Cortex of kidney (tissue), 1 donor: ENCODE measurements at places on chromosomes 16 and 17.

DNA sequence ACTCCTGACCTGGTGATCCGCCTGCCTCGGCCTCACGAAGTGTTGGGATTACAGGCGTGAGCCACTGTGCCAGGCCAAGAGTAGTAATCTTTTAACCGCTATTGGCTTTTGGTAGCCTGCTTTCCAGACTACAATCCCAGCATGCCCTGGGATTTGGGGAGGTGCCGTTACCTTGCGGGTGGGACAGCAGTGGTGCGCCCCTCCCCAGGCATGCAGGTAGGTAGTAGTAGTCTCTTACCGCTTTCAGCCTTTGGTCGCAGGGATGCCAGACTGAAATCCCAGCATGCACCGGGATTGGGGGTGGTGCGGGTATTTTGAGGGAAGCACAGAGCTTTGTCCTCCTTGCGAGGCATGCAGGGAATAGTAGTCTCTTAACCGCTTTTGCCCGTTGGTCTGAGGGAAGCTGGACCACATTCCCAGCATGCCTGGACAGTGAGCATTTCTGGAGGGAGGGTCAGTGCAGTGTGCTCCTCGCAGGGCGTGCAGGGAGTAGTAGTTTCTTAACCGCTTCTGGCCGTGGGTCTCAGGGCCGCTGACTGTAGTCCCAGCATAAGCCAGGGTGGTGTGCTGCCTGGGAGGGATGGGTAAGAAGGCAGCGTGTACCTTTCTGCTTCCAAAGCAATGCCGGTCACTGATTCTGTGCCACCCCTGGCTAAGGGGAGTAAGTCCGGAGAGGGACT, 1686.8 kb downstream of the TP53TG3F start:
- no peak for DNase-seq

- no peak for DNase-seq
Measured at GRCh38 chr16:1610899-1611632, 806 bp downstream of the IFT140 start.

DNA sequence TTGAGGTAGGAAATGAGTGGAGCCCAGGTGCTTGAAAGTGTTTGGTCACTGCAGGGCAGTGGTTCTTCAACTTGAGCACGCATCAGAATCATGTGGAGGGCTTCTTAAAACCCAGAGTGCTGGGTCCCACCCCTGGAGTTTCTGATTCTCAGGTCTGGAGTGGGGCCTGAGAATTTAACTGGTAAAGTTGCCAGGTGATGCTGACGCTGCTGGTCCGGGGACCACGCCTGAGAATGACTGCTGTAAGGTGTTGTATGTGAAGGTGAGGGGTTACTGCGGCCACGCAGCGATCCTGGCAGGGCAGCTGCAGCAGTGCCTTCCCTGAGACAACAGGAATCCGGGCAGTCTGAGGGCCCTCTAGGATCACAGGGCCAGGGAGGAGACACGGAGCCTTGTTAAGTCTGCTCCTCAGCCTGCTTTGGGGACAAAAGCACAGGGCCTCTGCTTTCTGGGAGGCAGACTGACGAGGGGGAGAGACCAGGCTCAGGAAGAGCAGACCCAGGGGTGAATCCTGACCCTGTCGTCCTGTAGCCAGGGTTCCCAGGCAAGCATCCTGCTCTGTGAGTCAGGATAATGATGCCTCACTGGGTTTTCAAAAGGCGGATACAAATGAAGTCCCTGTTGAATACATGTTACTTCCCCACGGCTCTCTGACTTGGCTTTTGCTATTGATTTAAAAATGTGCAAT, 16.2 kb downstream of the CCDC42 start:
- no peak for DNase-seq

- no peak for DNase-seq
Measured at GRCh38 chr16:80105160-80105559, 435.6 kb upstream of the DYNLRB2 start.

DNA sequence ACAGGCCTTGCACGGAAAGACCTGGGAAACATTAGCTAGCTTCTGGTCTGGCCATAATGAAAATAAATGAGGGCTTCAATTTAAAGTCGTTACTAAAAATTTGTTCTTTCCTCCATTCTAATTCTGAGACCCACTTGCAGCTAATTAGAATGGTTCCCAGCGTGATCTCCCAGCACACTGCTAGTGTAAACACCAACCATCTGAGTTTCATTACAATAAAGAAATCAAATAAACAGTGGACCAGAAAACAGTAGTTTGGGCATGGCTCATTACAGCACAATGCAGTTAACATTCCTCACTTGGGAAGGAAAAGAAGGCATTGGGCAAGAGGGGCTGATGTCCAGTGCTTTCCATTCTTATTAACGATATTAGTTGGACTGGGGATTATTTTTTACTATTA, 410.9 kb upstream of the SOX9 start:
- DNase-seq, result no peak

DNA sequence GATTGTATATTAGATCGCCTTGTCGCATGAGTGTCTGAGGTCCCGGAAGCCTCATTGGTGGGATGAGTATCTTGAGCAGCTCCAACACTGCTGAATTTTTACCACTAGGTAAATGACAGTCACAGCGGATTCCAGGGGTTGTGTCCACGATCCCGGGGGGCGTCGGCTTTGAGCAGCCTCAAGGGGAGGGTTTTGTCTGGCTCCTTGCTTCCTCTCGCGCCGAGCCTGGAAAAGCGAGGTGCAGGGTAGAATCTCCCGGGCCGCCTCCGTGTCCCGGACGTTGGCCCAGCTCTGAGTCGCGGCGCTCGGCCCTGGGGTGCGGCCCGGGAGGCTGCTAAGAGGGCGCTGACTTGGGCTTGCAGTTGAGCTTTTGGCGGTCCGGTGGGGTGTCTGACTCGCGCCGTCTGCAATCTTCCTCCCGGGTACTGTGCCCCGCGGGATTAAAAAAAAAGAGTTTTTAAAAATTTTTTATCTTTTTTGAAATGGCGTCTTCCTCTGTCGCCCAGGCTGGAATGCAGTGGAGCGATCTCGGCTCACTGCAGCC, 4.5 kb downstream of the OR1F1 start:
- no peak for DNase-seq

- no peak for DNase-seq
Measured at GRCh38 chr17:67980456-67980855, 15.8 kb downstream of the C17orf58 start.

DNA sequence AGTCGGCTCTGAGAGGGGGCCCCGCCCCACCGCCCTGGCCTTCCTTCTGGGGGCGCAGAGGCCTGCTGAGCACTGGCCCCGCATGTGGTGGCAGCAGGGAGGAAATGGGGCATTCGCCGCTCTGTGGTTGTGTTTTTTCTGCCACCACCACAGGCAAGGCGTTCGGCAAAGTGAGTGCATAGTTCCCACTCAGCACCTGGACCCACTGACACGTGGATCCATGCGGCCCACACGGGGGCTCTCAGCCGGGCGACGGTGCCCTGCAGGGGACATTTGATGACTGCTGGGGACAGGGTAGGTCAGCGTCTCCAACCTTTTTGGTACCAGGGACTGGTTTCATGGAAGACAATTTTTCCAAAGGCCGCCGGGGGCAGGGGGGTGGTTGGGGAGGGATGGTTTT, 70.9 kb downstream of the ENGASE start:
- no peak for DNase-seq

- no peak for DNase-seq
Measured at GRCh38 chr16:57600048-57600835, 28.2 kb upstream of the ADGRG1 start.

- DNase-seq, result no peak
Measured at GRCh38 chr17:8176998-8177731, 985 bp upstream of the TMEM107 start.

DNA sequence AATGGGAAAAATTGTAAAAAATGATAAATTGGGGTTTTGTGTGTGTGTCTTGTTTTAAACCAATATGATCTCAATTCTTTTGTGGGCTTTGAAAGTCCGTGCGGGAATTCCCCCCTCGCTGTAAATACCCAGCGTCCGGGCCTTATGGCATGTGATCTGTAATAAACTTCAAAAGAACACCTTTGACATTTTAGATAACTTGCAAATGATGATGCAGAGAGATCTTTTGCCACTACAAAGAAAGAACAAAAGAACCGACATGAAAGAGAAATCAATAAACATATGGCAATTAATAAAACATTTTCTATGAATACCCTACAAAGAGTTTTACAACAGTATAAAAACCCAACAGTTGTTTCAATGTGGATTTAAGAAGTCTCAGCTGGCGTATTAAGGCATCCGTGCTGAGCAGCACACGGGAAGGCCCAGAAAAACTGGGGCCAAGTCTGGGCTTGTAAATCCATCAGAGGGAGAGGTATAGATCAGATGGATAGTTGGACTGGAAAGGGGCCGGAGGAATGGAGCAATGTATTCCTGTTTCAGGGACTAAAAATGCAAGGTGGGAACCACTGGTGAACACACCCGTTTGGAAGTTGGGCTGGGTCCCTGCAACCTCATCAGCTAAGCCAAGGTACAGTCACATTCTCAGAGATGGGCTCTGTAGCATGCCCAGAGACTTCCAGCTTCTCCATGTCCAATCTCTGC, 115.2 kb downstream of the IRX5 start:
- no peak for DNase-seq

DNA sequence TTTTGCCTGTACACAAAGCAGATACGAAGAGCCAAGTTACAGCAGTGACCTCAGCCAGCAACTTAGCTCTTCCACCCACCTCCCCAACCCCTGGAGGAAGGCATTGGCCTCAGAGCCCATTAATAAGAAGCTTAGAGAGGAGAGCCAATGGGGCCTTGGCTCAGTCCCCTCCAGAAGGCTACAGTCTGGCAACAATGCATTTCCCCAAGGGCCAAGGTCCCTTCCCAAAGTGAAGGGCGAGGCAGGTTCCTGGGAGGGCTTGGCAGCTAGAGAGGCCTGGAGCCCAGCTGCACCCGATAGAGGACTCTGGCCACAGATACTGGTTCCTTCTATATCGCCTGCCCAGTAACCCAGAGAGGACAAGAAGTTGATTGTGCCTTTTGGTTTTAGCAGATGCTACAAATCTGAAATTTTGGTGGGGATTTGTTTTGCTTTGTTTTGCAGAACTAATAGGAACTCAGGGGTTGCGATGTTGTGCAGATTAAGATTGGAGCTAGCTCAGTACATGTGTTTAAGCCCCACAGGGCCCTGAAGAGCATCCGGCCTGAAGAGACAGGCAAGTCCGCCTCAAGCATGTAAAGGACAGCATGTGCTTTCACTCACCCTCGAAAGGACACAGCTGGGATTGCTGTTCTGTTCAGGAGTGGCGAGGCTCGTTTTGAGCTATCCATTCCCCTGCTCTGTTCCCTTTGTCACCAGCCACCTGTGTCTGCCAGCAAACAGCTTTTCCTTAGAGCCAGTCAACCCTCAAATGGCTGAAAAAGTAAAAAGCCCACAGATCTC, 12.0 kb upstream of the PNPO start:
- DNase-seq, result no peak

- DNase-seq, result no peak
Measured at GRCh38 chr16:72646615-72647014, 401.3 kb downstream of the ZFHX3 start.

- DNase-seq, result no peak
Measured at GRCh38 chr17:73566905-73567782, 77.1 kb downstream of the SDK2 start.

GRCh38 chr16:92431-93339, 14.7 kb downstream of the MPG start:
- DNase-seq, result no peak

DNA sequence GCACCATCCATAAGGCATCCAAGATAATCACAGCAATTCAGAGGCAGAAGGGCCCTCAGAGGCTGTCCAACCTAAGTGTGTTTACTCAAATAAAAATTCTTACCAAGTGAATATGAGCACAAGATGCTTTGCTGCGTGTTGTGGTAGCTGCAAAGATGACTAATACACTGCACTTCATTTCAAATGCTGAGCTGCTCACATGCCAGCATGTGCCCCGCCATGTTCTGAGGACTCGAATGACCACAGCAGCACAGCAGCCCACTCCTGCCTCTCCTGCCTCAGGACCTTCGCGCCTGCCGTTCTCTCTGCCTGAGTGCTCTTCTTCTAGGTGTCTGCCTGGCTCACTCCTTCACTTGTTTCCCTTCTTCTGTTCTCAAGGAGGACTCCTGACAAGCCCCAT, 19.0 kb downstream of the PIK3R5 start:
- no peak for DNase-seq

DNA sequence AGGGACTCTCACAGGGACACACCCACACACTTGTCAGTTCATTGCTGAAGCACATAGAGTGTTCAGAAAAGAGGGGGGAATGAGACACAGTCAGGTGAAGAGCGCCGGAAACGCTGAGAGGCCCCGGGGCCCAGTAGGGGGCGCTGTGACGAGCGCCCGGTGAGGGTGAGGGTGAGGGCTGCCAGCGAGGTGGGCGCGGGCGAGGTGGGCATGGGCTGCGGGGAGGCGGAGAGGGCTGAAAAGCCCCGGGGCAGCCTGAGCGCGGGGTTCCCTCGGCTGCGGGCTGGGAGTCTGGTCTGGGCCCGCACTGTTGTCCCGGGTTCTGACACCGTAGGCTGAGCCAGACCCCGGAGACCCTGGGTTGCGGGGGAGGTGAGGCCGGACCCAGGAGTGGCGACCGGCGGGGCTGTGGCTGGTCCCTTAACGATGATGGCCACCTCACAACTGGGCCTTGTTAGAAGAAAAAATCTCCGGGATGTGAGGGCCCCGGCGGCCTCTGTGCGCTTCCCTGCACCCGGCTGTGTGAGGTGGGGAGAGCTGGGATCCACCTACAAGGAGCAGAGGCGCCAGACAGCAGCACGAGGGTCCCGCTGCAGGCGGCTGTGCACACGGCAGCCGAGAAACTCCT, 91.4 kb downstream of the C16orf78 start:
- DNase-seq, result no peak

DNA sequence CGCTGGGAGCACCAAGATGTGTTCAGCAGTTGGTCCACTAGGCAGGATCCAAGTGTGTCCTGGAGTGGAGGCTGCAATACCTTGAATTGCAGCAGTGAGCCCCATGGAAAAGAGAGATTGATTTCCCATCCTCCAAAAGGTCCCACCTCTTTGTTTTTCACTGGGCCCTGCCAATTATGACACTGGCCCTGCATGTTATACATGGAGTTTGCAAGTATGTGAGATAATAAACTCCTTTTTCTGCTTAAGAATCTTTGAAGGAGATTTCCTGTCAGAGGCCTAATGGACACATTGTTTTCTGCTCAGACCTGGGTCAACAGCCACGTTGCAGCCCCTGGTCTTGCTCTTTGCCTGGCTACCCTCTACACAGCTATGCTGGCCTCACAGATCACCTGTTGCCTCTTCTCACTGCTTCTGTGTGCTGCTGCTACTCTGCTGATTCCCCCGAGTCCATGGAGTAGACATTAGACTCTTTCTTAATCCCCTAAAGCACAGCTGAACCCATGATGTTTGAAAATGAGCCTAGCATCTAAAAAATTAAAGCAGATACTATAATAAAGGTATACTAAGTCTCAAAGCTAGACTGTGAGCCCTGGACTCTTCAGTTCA, 341.9 kb upstream of the CDH11 start:
- no peak for DNase-seq

GRCh38 chr17:41785091-41785858, 1.2 kb downstream of the JUP start:
- no peak for DNase-seq

DNA sequence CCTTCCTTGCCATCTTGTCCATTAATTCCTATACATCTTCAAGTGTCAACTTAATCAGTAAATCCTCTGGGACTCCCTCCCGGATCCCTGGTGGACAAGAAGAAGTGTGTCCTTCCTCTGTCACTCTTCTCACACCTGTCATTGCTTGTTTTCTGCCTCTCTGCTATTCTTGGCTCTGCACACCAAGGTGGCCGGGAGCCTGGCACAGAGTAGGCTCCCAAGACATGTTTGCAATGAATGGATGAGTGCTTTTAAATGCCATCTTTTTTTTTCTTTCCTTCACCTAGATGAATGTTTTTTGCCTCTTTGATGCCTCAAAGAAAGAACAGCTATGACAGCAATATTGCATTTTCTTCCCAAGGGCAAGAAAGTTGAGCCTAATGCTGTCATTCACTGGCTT, 58.0 kb upstream of the CLEC18A start:
- no peak for DNase-seq
